ENCODE measurements at places on chromosomes 5 and 9. TPM values are rescaled to one million over a fixed set of nuclear protein-coding genes. Genes with fewer than 3 reads are reported as not detected.

Gene ASTN2
- 5.5 TPM for total RNA-seq

Gene ZNF354C
- 3.3 TPM for total RNA-seq

Gene CBY3
- not detected for total RNA-seq

Gene KCNV2
- not detected for total RNA-seq

Gene FXN
- total RNA-seq = 9.9 TPM

Gene PCDHB5
- 2.2 TPM for total RNA-seq

Gene SLC35D2
- total RNA-seq = 12.1 TPM

Gene HTR1A
- total RNA-seq = not detected

Gene PTGES
- total RNA-seq = 7.4 TPM

Gene FAM120AOS
- 25.0 TPM for total RNA-seq

Gene ACTBL2
- total RNA-seq = not detected

Gene SYNPO
- total RNA-seq = 23.8 TPM

Gene PCDHA1
- total RNA-seq = not detected

Gene FUT7
- not detected for total RNA-seq

Gene DMRT2
- not detected for total RNA-seq

Gene IFNB1
- total RNA-seq = not detected

Gene IL17B
- total RNA-seq = not detected

Gene GPX3
- total RNA-seq = 82.4 TPM

Gene KCNIP1
- not detected for total RNA-seq

Gene RBM27
- total RNA-seq = 11.1 TPM

Gene CTNND2
- total RNA-seq = not detected

Gene FOXD4L4
- total RNA-seq = not detected

Gene TSSK1B
- total RNA-seq = 0.12 TPM

Gene CCDC171
- total RNA-seq = 1.7 TPM

Gene ORM2
- total RNA-seq = not detected

Gene IL5
- not detected for total RNA-seq

Gene TMEM174
- total RNA-seq = not detected

Gene PCDHA10
- 0.59 TPM for total RNA-seq

Gene RAPGEF1
- 15.0 TPM for total RNA-seq

Gene SPINK13
- 6.4 TPM for total RNA-seq

Gene TMOD1
- total RNA-seq = 0.39 TPM

Gene IL7R
- 0.06 TPM for total RNA-seq

Gene ACTL7B
- not detected for total RNA-seq

Gene FSD1L
- total RNA-seq = 1.2 TPM

Gene RAPGEF6
- 10.6 TPM for total RNA-seq

Gene TRIM23
- 10.9 TPM for total RNA-seq

Gene HSD17B3
- total RNA-seq = not detected

Gene AGXT2
- total RNA-seq = not detected

Gene STKLD1
- total RNA-seq = 0.34 TPM

Gene TAF11L10
- total RNA-seq = not detected

Gene PCDHA9
- total RNA-seq = 0.05 TPM

Gene ARPC5L
- total RNA-seq = 15.9 TPM

Gene PCDHGB2
- total RNA-seq = 6.7 TPM

Gene CYLC2
- not detected for total RNA-seq

Gene BASP1
- 83.3 TPM for total RNA-seq

Gene CIZ1
- 45.4 TPM for total RNA-seq

Gene LHX6
- 0.81 TPM for total RNA-seq

Data from cardiac ventricle fibroblast (primary cell).